Neural progenitor cell (in vitro differentiated cells): ENCODE measurements at places on chromosomes 11 and 22.

GRCh38 chr11:120017582-120018150, 120.2 kb downstream of the TRIM29 start:
- DNase-seq: no peak

DNA sequence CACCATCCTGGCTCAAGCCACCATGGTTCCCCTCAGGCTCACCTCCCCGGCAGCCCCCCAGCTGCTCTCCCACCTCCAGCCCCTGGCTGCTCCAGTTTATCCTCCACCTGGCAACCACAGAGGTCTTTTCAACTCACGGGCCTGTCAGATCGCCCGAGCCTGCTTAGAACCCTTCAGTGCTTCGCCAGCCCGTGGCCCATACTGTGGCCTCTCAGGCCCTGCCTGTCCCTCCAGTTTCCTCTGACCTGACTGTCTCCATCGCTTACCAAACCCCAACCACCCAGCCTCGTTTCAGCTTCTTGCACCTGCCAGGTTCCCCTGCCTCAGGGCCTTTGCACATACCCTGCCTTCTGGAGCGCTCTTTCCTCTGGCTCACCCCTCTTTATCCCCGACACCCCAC, 6.9 kb downstream of the KCNC1 start:
- DNase-seq: no peak

DNA sequence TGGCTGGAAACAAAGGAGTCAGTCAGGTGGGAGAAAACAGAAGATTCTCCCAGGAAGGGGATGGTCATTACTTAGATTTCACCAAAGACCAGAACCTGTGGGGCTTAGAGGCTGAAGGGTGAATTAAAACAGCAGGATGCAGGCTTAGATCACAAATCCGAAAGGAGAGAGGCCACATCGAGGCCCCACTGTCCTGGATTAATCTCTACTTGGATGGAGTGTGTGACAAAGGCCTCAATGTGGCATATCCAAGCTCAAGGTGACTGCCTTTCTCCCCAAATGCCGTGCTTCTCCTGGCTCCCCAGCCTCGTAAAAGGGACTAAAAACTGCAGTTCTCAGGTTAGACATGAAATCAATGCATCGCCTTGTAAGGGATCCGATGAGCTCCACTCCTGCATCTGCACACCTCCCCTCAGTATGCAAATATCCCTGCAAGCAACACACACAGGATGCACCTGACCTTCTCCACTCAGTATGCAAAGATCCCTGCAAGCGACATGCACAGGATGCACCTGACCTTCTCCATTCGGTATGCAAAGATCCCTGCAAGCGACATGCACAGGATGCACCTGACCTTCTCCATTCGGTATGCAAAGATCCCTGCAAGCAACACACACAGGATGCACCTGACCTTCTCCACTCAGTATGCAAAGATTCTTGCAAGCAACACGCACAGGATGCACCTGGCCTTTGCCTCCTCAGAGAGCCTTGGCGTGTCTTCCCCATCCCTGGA, 447.4 kb downstream of the BRD1 start:
- no peak for DNase-seq

DNA sequence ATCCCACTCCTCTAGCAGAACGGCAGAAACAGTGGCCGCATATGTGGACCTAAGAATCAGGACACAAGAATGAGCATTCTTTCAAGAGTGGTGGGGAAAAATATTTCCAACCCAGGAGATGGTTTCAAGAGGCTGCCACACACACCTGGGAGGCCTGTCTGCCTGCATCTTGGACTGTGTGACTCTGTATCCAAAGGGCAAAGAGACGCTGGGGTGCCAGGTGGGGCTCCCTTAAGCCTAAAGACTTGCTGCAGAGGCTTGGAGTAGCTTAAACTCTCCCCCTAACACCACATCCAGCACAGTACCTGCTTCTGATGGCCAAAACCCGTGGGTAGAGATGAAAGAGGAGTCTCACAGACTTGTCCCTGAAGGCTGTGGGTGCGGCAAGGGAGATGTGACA, 3.5 kb downstream of the CXCR5 start:
- DNase-seq: no peak

- no peak for DNase-seq
Measured at GRCh38 chr11:27281740-27282590, 81.0 kb downstream of the CCDC34 start.

DNA sequence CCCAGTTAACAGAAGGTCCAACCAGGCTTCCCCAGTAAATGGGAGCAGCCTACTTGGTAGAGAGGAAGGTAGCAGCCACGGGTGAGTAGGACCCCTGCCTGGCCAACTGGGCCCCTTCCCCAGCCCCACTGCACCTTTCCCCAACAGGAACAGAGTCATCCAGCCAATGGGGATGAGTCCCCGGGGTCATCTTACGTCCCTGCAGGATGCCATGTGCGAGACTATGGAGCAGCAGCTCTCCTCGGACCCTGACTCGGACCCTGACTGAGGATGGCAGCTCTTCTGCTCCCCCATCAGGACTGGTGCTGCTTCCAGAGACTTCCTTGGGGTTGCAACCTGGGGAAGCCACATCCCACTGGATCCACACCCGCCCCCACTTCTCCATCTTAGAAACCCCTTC, 6.6 kb downstream of the RIC8A start:
- DNase-seq: no peak

- DNase-seq: no peak
Measured at GRCh38 chr22:19488884-19489843, 9.4 kb downstream of the CDC45 start.

GRCh38 chr11:133266986-133267385, 265.3 kb downstream of the OPCML start:
- no peak for DNase-seq

- no peak for DNase-seq
Measured at GRCh38 chr11:31499576-31500178, 9.7 kb downstream of the IMMP1L start.

DNA sequence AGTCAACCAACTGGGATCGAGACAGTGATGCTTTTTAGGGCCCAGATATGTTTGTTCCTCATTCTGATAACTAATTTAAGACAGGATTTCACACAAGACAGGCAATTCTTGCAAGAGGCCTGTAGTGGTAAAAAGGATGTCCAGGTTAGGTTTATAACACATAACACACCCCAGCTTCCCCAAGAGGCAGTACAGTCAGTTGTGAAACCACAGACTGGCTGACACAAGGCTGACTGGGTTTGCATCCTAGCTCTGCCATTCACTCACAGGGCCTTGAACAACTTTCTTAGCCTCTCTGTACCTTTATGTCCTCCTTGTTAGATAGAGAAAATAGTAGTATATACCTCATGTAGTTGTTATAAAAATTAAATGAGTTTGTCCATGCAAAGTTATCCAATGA, 55.0 kb upstream of the PTH start:
- DNase-seq: no peak

GRCh38 chr11:57260937-57261783, 24.1 kb upstream of the APLNR start:
- no peak for DNase-seq

- DNase-seq: no peak
Measured at GRCh38 chr11:35182317-35182939, 43.5 kb downstream of the CD44 start.

GRCh38 chr11:126561327-126561893, 205.9 kb downstream of the ST3GAL4 start:
- DNase-seq: peak; percentile 92

DNA sequence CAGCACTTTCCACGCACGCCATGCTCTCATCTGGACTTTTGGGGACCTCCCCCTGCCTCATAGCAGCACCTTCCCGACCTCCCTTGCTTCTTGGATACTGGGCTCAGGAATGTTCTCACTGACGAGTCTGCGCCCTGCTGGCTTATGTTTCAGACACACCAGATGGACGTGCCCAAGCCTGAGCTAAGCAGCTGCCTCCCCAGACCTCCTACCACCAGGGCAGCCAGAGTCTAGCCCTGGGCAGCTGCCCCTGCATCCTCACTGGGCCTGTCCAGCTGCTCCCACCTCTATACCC, 13.2 kb upstream of the RGL4 start:
- DNase-seq: no peak

GRCh38 chr11:69221086-69221485, 65.4 kb downstream of the SMIM38 start:
- no peak for DNase-seq

GRCh38 chr11:5238486-5238885, 4.2 kb upstream of the HBD start:
- no peak for DNase-seq

DNA sequence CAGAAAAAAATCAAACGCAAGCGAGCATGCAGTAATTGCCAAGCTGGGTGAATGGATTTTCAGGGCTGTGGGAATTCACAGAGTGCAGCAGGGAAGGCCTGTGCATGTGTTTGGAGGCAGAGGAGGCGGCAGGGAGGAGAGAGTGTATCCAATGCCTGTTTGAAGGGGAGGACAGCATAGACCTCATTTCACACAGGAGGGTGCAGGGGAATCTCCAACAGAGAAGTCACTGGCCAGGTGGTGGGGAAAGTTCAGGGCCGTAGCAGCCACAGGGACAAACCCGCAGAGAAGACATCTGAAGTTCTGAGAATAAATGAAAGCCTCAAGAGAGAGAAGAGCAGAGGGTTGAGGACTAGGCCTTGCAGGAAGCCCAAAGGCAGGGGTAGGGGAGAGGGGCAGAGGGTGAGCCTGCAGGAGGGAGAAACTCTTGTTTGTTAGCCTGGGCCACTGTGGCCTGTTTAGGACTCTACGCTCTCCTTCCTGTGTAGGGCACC, 19.2 kb upstream of the KDM2A start:
- no peak for DNase-seq

GRCh38 chr22:44663256-44663999, 38.6 kb upstream of the PRR5 start:
- DNase-seq: no peak

DNA sequence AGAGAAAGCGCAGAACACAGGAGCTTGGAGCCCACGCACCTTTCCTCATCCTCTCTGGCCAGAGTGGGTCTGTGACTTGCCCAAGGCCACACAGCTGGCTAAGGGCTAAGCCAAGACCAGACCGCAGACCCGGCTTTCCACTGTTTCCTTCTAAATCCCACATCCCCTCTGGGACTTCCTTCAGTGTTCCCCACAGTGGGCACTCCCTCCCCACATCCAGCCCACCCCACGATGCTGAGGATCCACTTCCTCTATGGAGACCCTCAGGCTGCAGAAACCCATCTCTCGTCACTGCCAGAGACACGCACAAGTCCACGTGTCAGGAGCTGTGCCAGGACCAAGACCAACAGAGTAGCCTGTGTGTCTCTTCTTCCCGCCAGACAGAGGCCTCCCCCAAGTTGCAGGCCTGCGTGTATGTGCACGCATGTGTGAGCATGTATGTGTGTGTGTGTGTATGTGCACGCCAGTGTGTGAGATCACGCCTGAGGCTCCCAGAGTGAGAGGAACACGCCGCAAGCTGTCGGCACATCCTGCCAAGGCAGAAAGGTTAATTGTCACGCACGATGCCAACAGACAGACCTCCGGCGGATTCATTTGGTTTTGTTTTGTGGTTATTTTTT, 21.6 kb downstream of the PDGFB start:
- DNase-seq: peak; percentile 1

DNA sequence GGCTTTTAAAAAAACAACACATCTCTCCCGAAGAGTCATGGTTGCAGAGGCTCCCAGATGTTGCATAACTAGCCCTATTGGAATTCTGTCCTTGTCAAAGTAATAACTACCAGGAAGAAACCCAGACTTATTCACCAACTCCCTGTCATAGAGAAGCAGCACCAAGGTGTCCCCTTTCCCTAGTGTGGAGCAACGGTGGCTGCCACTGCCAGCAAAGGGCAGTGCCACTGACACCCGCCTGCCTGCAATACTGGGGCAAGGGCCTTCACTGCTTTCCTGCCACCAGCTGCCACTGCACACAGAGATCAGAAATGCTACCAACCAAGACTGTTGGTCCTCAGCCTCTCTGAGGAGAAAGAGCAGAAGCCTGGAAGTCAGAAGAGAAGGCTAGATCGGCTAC, 27.3 kb downstream of the NAP1L4 start:
- DNase-seq: no peak

DNA sequence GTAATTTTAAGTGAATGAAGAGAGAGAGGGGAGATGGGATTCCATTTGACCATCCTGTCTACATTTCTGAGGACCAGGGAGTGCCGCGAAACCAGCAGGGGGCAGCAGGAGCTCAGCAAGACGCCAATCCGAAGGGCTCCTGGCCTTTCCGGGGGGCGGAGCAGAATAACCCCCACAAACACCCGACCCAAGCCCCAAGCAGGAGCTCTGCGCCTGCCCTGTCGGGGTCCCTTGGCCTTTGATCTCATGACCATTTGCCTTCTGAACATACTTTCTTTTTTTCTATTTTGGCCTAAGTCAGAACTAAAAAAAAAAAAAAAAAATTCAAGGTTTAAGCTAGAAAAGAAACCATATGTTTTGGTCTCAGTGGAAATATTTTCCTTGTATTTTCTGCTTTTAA, 21.9 kb upstream of the SCN2B start:
- peak; percentile 82 for DNase-seq

GRCh38 chr11:128195756-128196155, 391.6 kb downstream of the ETS1 start:
- DNase-seq: no peak

DNA sequence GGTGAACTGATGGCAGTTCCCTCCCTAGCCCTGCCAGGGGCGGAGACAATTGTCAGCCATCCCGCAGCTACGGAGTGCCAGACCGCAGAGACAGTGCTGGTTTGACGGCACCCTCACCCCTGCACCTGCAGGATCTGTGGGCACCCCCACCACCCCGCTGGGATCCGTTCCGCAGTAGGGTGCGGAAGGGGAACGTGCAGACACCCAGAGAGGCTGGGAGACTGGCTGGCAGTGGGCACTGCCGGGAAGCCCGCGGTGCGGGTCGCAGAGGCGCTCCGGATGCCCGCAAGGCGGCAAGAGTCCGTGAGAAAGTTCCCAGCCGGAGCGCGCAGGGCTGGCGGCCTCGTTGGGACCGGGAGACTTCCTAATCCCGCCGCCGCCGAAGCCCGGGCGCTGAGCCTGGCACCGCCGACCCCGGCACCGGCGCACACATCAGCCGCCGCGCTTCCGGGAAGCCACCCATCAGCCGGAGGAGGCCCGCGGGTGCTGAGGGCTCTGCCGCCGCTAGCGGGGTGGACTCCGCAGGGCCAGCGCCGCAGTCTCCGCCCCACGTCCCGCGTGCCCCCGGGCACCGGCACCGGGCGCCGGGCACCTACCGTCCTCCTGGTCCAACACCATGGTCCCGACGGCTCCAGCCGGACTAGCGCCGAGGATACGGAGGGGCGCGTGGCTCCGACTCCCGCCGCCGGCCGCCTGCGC, 4.3 kb upstream of the LMO1 start:
- DNase-seq: peak; percentile 68

- peak; percentile 19 for DNase-seq
Measured at GRCh38 chr11:16874275-16874975, 136.0 kb downstream of the C11orf58 start.

DNA sequence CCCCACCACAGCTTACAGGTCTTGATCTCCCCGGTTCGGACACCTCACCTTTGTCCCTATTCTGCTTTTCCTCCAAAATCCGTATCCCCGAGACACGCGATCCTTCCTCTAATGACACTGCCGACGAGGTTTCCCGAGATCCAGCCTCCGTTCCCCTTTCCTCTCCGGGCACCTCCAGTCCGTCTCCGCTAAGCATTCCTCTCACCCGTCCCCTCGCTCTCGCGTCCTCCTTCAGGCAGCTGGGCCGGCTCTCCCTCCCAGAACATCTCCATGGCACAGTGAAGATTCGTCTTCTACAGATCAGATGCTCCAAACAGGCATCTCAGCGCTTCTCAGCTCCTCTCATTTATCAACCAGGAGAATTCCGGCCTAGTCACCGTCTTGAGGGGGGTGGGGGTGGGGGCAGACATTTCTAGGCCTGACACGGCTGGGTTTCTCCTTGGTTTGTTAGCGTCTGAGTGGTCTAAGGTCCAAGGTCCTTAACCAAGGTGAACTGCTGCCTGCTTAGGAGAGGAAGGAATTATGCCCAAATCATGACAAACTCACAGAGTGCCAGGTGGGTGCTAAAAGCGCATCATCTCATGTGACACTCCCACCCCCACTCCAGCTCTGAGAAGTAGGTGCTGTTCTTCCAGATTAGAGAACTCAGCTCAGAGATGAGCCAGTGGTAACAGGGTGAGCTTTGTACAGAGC, at the start of gene SPTBN2:
Gene SPTBN2, minus strand, starts transcription at position 524 of the 693 bp plus-strand sequence. CDS start 7,976 bp downstream, outside the sequence.
- DNase-seq: peak; percentile 75
